M059J (cell line): ENCODE measurements at places on chromosomes 5 and 9. TPM values are rescaled to one million over a fixed set of nuclear protein-coding genes. Genes with fewer than 3 reads are reported as not detected.
A peak's percentile ranks its signal among the peaks of the same experiment; 100 is the strongest.

Gene FOXI1
- total RNA-seq, result not detected in 2 replicates

DNA sequence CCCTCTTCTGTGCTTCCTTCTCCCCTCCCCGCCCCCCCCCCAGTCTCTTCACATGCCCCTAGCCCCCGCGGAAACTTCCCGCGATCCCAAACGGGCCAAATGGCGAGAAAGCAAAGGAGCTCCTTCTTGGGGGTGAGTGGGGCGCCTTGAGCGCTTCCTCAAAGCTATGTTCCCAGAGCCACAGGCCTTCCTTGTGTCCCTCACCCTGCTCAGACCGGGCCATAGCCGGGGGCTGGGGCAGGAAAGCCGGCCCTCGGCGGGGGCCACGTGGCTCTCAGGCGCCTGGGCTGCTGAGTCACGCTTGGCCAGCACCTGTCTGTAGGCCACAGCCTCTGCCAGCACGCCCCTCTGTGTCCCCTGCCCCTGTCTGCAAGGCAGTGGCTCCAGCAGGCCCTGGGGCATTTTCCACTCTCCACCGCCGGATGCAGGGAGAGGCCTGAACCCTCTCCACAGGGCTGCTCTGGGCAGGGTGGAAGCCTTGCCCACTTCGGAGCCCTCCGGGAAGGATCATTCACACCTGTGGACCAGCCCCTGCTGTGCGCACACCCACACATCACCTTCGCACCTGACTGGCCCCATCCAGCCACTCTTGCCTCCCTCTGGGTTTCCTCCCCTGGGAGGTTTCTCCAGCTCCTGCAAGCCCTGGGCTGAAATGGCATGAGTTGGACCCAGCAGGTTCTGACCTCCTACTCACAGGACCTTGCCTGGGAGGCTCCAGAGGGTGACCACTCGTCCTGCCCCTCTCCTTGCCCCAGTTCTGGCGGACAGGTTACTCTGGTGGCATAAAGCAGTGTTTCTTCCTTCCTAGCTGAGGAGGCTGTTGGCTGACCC, 1.2 kb upstream of the SQSTM1 start:
- DNase-seq, result peak; percentile 91

Gene CTNNA1
- 184 and 277 TPM in 2 replicates for total RNA-seq

GRCh38 chr9:113220467-113221002, 542 bp downstream of the FKBP15 start:
- peak; percentile 36 for DNase-seq

DNA sequence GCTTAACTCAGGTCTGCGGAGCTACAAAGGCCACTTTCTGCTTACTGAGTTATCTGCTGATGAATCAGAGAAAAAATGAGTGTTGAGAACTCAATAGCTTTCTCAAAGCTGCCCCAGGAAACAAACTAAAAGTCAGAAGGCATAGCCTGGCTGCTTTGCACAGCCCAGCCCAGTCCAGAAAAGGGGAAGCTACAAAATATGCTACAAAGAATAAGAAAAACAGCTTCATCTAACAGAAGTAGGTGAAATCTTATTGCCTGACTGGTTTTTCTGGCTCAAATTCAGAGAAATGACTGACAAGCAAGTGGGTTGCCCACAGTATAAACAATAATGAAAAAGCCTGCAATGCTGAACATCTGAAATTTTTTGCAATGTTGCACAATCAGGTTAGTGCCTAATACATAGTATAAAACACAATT, 156.2 kb downstream of the PPP2R2B start:
- peak; percentile 51 for DNase-seq

Gene MTMR12
- total RNA-seq, result 11.1 and 19.1 TPM in 2 replicates

DNA sequence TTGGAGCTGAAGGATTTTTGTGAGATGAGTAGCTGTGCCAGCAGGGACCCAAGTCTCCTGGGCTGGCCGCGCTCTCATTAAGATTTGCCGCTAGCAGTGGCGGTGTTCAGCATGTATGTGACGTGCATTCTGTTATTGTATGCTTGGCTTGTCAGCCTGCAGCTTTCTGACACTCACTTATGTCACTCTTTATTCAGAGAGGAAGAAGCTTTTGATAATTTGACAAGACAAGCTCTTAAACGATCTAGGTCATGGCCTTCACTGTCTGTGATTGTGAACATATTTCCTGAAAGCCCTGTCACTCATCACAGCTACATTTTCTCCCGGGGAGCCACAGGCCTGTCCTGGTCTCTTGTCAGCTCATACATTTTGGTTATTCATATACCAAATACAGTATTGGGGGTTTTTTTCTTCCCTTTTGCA, 98.2 kb upstream of the GRHPR start:
- no peak for DNase-seq

Gene OR13D1
- not detected in 2 replicates for total RNA-seq

DNA sequence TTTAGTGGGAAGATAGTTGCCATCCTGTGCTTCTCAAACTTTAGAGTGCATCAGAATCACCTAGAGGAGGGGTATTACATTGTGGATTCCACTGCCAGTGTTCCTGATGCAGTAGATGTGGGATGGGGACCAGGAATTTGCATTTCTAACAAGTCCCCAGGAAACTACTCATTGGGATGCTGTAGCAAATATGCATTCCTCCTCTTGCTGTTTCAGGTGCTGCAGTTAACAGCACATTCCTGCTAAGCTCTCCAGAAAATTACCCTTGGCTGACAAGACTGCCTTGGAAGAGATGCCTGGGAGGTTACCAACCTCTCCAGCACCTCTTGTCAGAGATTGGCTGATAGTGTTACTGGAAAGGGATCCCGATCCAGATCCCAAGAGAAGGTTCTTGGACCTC, 270.5 kb downstream of the OSTF1 start:
- DNase-seq, result no peak
